ENCODE measurements at places on chromosomes 2 and 18.

GRCh38 chr18:23284629-23285028, 149.3 kb downstream of the CABLES1 start:
- DNase-seq = no peak

DNA sequence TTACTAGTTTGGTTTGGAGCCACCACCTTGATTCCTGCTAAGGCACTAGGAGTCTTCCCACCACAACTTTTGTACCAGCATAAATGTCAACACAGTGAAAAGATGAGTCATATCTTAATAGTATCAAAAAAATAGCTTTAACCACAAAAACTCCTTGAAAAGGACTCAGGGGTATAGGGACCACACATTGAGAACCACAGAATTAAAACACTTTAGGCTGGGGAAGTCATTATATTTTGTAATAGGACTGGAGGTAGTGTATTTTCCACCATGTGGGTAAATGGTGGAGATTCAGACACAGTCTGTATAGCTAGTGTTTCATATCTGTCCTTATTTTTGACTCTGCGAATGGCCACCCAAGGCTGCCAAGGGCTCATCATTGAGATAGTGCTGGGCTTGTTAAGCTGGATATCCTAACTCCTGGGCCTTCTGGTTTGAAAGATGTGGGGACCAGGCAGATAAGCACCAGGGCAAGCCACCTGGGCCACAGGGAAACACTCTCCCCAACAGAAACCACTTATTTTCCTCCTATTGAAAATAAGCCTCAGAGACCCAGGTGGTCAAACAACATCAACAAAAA, 19.1 kb upstream of the FHL2 start:
- DNase-seq = peak; percentile 40

DNA sequence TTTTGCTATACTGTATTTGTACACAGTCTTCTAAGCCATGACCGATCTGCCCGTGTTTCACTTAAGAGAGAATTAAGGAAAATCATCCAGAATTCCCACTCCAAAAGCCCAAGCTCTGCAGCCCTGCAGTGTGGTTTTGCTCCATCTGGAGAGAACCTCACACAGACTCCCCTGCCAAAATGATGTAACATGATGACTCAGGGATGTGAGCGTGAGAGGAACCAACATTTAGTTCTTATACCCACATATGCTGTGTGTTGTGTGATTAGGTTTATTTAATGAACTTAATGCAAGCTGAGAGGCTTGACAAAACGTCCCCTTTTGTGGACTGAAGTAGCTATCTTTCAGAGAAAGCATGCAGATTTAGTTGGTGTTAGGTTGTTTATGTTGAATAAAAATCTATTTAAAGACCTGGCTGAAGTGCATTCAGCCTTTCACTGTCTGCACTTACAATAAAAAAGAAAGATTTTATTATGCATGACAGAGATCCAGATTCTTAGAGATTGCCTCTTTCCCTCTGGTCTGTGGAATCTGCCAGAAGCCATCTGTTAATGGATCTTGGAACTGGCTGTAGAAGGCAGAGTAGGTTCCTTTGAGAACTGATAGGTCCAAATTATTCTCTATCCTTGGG, 6.3 kb downstream of the RAB12 start:
- peak; percentile 58 for DNase-seq

- no peak for DNase-seq
Observed at GRCh38 chr2:7673853-7674252, 756.6 kb downstream of the RNF144A start.

DNA sequence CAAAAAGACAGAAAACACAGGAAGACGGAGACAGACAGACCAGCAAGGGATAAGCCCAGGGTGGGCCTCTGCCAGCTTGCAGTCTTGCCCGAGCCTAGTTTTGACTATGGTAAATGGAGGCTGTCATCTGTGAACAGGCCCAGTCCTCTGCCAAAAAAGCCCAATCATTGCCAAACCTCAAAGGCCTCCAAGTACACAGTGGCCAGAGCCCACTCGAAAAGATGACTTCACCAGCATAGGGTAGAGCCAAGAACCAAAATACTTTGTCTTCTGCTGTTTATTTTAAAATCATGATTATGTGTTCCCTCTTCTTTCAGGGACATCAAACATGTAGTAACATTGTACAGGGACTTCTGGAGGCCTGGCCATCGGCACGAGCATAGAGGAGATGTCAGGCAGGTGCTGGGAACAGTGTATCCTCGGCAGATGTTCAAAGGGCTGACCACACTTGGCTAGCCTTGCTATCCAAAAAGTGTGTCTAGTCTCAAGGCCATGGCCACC, 66.0 kb downstream of the TTC32 start:
- no peak for DNase-seq

DNA sequence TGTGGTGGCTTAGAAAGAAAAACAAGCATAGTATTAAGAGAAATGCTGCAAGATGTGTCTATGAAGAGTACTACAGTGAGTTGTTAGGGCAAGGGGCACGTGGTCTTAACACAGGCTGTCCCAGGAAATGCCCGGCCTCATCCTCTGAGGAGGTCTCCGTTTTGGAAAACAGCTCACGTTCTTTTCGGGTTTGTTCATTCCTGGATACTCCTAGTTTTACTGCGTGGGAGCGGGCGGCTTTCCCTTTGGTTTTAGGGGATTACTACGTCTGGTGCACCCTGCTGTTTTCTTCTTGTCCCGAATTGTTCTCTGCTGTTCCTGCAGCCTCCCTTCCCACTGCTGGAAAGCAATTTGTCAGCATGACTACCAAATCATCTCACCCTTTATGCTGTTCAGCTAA, 55.5 kb upstream of the RAB6D start:
- DNase-seq = no peak

- DNase-seq = no peak
Observed at GRCh38 chr18:62634458-62634857, 80.9 kb upstream of the PHLPP1 start.

Data from Caki2 (cell line).